Activated CD8-positive, alpha-beta T cell treated with anti-CD3 and anti-CD28 coated beads, Interleukin-2, amount 10 ng/mL, durations not matched to agents 7 days and 5 days (primary cell): ENCODE measurements at places on chromosomes 1 and 21. TPM values are rescaled to one million over a fixed set of nuclear protein-coding genes. Genes with fewer than 3 reads are reported as not detected.

Gene FCRL2
- not detected for total RNA-seq

Gene UMODL1
- not detected for total RNA-seq

Gene REG4
- total RNA-seq: 14.6 TPM

Gene GIPC2
- 0.34 TPM for total RNA-seq

Gene OR2L3
- not detected for total RNA-seq

Gene CNIH4
- total RNA-seq: 43.7 TPM

Gene LY9
- 24.9 TPM for total RNA-seq

Gene MTHFR
- total RNA-seq: 34.6 TPM

Gene GORAB
- 11.0 TPM for total RNA-seq

Gene CFHR2
- total RNA-seq: not detected

Gene SLC44A5
- 0.26 TPM for total RNA-seq

Gene ALG6
- total RNA-seq: 25.6 TPM

Gene F3
- not detected for total RNA-seq

Gene KRTAP20-1
- total RNA-seq: not detected

Gene FAM167B
- total RNA-seq: 0.78 TPM

Gene ETV3L
- not detected for total RNA-seq

Gene TTC22
- 5.0 TPM for total RNA-seq

Gene GJA4
- total RNA-seq: not detected

Gene NBPF10
- total RNA-seq: 2.6 TPM

Gene TMEM54
- not detected for total RNA-seq

Gene WDR64
- total RNA-seq: 0.21 TPM

Gene CFHR1
- not detected for total RNA-seq

Gene TNFSF4
- total RNA-seq: 5.0 TPM

Gene ARMH1
- 88.4 TPM for total RNA-seq

Gene TGFB2
- not detected for total RNA-seq

Gene RBM11
- 0.50 TPM for total RNA-seq

Gene FCRL5
- total RNA-seq: 0.11 TPM

Gene RSPH1
- not detected for total RNA-seq

Gene PRR9
- total RNA-seq: not detected

Gene SMPDL3B
- total RNA-seq: 0.76 TPM

Gene HMCN1
- total RNA-seq: 0.05 TPM

Gene TRIM58
- 0.74 TPM for total RNA-seq

Gene TOR1AIP2
- total RNA-seq: 49.0 TPM
